ENCODE measurements at places on chromosomes 12 and 14. TPM values are rescaled to one million over a fixed set of nuclear protein-coding genes. Genes with fewer than 3 reads are reported as not detected.

DNA sequence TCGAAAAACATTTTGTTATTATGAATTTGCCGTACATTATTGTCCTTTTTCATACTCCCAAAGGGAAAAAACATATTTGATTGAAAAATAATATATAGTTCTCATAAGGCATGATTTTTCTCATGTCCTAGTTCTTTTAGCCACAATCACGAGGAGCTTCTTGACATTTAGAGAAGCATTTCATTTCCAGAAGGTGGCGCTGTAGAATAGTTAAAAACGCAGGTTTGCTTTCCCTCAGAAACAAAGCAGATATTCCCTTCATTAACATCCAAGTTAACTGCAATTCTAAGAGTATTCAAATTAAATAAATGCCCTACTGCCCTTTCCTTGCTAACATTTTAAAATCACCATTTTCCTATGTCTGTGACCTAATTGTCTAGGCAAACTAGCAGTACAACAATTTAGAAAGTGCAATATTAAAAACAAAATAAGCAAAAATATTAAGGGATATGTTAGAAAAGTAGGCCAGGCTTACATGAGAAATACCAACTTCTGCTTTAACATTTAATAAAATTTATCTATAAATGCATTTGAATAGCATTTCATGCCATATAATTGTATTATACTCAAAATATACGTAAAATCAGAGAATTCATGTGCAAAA is 10.9 kb upstream of the PIK3C2G start:
- H3K27me3 ChIP-seq = no peaks in the 10 kb centered on the region
- H3K36me3 ChIP-seq = no peaks in the 10 kb centered on the region
- H3K4me1 ChIP-seq = no peaks in the 10 kb centered on the region
- no peak overlapping the region for H3K4me3 ChIP-seq
- peak; percentile 88 for DNase-seq

DNA sequence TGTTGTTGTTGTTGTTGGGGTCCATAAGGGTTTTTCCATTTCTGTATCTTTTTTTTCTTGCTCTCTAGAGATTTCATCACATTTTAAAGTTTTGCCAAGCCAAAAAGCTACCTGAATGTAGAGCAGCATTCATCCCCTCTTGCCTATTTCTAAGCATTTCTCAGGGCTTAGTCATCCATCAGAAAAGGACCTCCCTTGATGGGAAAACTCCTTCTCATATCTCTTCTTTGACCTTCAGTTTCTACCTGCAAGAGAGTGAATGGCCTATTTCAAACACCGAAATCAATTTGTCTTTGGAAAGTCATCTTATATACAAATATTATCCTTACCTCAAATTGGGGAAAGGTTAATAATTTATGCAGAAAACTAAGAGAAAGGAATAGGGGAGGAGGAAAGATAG is 4.5 kb downstream of the MYBPC1 start:
- H3K36me3 ChIP-seq = no peaks in the 10 kb centered on the region
- H3K4me1 ChIP-seq = no peaks in the 10 kb centered on the region
- no peak for DNase-seq
- no peak overlapping the region for H3K27ac ChIP-seq

GRCh38 chr14:34722723-34723545 is 8.5 kb upstream of the CFL2 start:
- no peaks in the 10 kb centered on the region for H3K27me3 ChIP-seq
- peak; percentile 32 for DNase-seq
- H3K36me3 ChIP-seq = no peaks in the 10 kb centered on the region
- no peak overlapping the region for H3K4me3 ChIP-seq
- no peak overlapping the region for H3K27ac ChIP-seq

The ATXN3 gene
- 39.7 TPM for total RNA-seq

DNA sequence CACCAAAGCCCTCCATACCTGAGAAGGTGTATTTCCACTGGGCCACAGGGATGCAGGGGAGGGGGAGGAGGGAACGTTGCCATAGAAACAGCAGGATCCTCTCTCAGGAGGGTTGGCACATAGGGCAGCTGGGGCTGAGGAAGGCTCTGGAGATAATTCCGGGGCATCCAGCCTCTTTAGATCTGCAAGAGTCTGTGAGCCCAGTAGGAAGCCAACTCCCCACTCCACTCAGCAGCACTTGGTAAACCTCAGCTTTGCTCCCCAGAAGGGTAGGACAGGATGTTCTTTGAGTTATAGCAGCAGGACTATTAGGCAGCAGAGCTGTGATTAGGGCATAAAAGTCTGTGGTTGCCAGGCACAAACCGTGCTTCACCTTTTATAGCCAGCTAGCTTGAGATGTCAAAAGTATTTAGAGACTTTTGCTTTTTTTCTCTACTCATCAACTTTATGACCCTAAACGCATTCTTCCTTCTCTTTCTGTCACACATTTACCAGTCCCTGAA is 7.8 kb upstream of the PLEKHG3 start:
- no peak overlapping the region for H3K4me3 ChIP-seq
- no peak for DNase-seq
- no peak overlapping the region for H3K27ac ChIP-seq
- H3K36me3 ChIP-seq = no peaks in the 10 kb centered on the region

The CNTN1 gene
- 0.17 TPM for total RNA-seq

DNA sequence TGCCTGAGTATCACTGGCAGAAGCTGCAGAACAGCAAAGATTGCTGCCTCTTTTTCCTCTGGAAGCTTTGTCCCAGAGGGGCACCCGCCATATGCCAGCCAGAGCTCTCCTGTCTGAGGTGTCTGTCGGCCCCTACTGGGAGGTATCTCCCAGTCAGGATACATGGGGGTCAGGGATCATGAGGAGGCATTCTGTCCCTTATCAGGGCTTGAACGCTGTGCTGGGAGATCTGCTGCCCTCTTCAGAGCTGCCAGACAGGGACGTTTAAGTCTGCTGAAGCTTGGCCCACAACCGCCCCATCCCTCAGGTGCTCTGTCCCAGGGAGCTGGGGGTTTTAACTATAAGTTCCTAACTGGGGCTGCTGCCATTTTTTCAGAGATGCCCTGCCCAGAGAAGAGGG is 20.3 kb downstream of the CLEC2B start:
- no peaks in the 10 kb centered on the region for H3K36me3 ChIP-seq
- H3K4me1 ChIP-seq = no peaks in the 10 kb centered on the region
- no peak overlapping the region for H3K27ac ChIP-seq
- H3K4me3 ChIP-seq = no peak overlapping the region

The PHLDA1 gene
- total RNA-seq = 1.2 TPM

- H3K4me1 ChIP-seq = peaks cover 39% of the 10 kb centered on the region
- H3K27me3 ChIP-seq = no peaks in the 10 kb centered on the region
- peak overlapping the region; percentile 21 for H3K27ac ChIP-seq
- no peak overlapping the region for H3K4me3 ChIP-seq
- peaks cover 4% of the 10 kb centered on the region for H3K36me3 ChIP-seq
Observed at GRCh38 chr14:23159532-23159931, 23.9 kb downstream of the SLC7A8 start.

DNA sequence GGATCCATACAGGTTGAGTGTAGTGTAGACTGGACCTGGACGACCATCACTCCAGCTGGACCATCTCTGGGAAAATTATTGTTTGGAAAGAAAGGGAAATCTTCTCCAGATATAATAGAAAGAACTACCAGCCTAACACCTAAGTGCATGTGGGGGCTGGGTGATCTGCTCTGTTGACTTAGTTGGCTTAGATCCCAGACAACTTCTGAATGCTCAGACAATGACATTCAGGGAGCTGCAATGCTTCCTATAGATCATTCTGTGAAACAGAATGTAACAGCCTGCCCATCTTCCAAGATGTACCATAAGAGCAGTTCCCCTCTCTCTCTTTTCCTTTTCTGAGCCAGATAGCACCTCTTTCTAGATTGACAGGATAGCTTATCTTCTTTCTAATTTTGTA is 572.8 kb upstream of the STXBP6 start:
- H3K4me1 ChIP-seq = no peaks in the 10 kb centered on the region
- H3K36me3 ChIP-seq = peaks cover 2% of the 10 kb centered on the region
- DNase-seq = no peak
- no peaks in the 10 kb centered on the region for H3K27me3 ChIP-seq
- no peak overlapping the region for H3K27ac ChIP-seq

DNA sequence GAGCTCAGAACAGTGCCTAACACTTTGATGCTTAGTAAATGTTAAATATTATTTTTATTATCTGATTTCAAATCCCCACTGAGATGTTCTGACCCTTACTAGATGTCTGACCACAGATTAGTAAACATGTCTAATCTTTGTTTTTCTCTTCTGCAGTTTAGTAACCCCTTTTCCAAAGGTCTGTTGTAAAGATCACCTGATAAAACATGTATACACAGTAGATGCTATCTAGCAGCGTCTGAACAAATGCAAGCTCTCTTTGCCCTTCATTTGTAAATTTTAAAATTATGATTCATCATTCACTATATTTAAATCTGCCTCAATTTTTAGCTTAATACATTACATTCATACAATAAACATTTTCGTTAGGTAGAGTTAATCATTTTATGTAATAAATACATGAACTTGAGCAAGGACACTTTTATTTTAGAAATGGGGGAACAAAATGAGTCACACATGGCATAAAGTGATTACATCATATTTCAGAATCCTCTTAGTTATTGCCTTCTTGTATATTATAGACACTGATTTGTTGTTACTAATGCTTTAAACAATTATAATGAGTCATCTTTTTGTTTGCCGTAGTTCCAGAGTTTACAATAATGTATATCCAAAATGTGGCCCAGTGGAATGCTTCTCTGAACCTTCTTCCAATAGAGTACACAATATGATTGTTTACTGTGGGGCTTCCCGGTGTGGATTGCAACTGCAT is 1.7 kb upstream of the OR4K5 start:
- peaks cover 3% of the 10 kb centered on the region for H3K36me3 ChIP-seq
- no peak overlapping the region for H3K27ac ChIP-seq
- H3K4me3 ChIP-seq = no peak overlapping the region
- H3K4me1 ChIP-seq = no peaks in the 10 kb centered on the region

The SLC8A3 gene
- total RNA-seq = 0.71 TPM

DNA sequence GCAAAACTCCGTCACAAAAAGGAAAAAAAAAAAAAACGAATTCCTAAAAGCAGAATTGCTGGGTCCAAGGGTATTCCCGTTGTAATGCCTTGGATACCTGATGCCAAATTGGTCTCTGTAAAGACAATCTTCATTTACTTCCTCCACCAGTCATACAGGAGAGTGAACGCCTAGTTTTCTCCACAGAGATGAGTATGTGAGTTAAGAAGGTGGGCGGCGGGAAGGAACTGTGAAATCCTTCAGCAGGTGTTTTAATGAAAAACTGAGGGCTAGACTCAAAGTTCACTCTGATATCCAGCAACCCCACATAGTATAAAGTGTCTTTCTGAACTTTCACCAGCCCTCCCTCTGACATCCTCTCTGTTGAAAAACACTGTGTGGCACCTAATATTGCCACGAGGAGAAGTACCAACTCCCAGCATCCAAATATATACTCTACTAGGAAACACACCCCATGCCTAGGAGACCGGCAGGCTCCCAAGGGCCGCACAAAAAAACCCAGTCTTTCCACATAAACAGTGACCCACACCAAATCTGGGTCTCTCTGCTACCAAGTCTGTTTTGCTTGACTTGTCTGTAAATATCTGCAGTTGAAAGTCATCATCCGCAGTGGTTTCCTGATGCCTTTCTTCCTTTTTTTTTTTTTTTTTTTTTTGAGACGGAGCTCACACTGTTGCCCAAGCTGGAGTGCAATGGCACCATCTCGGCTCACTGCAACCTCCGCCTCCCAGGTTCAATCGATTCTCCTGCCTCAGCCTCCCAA is 30.3 kb upstream of the FOXN3 start:
- H3K27me3 ChIP-seq = no peaks in the 10 kb centered on the region
- H3K36me3 ChIP-seq = no peaks in the 10 kb centered on the region
- no peak overlapping the region for H3K27ac ChIP-seq
- no peak for DNase-seq

- peaks cover 4% of the 10 kb centered on the region for H3K4me1 ChIP-seq
- DNase-seq = peak; percentile 85
- H3K36me3 ChIP-seq = no peaks in the 10 kb centered on the region
- peaks cover 82% of the 10 kb centered on the region for H3K27me3 ChIP-seq
- H3K4me3 ChIP-seq = peak overlapping the region; percentile 55
Observed at GRCh38 chr12:75208856-75209811, 505 bp downstream of the KCNC2 start.

DNA sequence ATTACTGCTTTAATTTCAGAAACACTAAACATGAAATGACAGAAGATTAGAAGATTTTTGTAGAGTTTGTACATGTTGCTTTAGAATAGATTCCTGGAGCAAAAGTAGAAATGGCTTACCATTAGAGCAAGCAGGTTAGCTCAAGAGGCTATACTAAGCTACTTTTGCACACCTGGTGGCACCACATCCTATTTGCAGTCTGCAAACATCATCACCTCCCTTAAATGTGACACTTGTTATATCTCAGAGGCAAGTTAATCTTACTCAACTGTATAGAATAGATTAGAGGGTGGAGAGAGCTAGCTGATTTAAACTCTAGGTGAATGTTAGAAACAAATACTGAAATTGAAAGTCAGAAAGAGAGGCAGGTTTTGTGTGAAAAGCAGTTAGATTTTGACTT is 30.7 kb upstream of the OR4E1 start:
- no peak for DNase-seq
- no peaks in the 10 kb centered on the region for H3K27me3 ChIP-seq
- peak overlapping the region; percentile 61 for H3K27ac ChIP-seq
- no peak overlapping the region for H3K4me3 ChIP-seq

- no peak for DNase-seq
- H3K27ac ChIP-seq = no peak overlapping the region
- H3K4me1 ChIP-seq = peaks cover 11% of the 10 kb centered on the region
- no peak overlapping the region for H3K4me3 ChIP-seq
Observed at GRCh38 chr14:93267149-93267711, 60.2 kb downstream of the UBR7 start.

The PRKD1 gene
- 8.1 TPM for total RNA-seq

DNA sequence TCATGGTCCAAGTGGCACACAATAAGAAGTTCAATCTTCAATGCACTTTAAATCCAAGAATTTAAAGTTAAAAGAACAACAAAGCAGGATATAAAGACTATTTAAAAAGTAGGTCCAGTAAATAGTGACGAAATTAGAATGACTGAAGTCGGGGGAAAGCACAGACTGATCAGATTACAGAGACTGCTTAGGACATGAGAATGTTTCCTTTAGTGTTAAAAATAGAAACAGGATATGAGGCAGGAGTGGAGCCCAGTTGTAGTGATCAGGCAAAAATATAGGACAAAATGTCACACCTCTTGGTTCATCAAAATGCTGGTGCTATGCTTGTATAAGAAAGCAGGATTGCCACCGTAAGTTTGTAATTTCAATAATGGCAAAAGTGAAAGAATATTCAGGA is 52.2 kb upstream of the CD163 start:
- H3K27me3 ChIP-seq = no peaks in the 10 kb centered on the region
- peaks cover 4% of the 10 kb centered on the region for H3K4me1 ChIP-seq
- no peak for DNase-seq
- no peaks in the 10 kb centered on the region for H3K36me3 ChIP-seq
- H3K4me3 ChIP-seq = no peak overlapping the region

- no peak for DNase-seq
- H3K36me3 ChIP-seq = no peaks in the 10 kb centered on the region
- H3K27me3 ChIP-seq = no peaks in the 10 kb centered on the region
- H3K4me3 ChIP-seq = no peak overlapping the region
Observed at GRCh38 chr12:12007001-12007712, 63.6 kb upstream of the BCL2L14 start.

The DIO2 gene
- 0.03 TPM for total RNA-seq

The KRT73 gene
- total RNA-seq = not detected

GRCh38 chr12:64757771-64758170 is 1.4 kb downstream of the GNS start:
- no peaks in the 10 kb centered on the region for H3K36me3 ChIP-seq
- no peak overlapping the region for H3K27ac ChIP-seq
- H3K27me3 ChIP-seq = no peaks in the 10 kb centered on the region

The CSRP2 gene
- total RNA-seq = 405 TPM

GRCh38 chr12:90028635-90029051 is 320.0 kb upstream of the ATP2B1 start:
- no peak for DNase-seq
- H3K27ac ChIP-seq = no peak overlapping the region
- H3K36me3 ChIP-seq = no peaks in the 10 kb centered on the region
- H3K4me3 ChIP-seq = no peak overlapping the region
- no peaks in the 10 kb centered on the region for H3K4me1 ChIP-seq

Measured in neural progenitor cell (in vitro differentiated cells).